Foreskin keratinocyte (primary cell): ENCODE measurements at places on chromosomes 3 and 15. TPM values are rescaled to one million over a fixed set of nuclear protein-coding genes. Genes with fewer than 3 reads are reported as not detected.

DNA sequence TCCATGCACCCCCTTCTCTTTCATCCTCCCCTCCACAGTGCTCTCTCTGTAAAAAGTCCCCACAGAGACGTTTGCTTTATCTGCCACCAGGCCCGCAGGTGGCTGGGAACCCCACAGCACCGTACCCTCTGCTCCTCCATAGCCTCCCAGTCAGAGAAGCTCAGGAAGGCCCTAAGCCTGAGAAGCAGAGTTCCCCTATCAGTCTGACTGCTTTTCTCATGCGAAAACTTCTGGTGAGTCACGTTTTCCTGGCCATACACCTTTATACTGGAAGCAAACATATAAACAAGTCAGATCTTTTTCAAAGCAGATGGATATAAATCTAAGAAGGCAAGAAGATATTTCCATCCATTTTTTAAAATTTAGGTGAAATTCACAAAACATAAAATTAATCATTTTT, 51.5 kb upstream of the MEF2A start:
- DNase-seq = no peak

- no peak for DNase-seq
Measured at GRCh38 chr3:15318661-15319060, 13.7 kb downstream of the SH3BP5 start.

The SCN11A gene
- total RNA-seq = not detected in 2 replicates

- DNase-seq = no peak
Measured at GRCh38 chr15:93895976-93896770, 335.2 kb upstream of the MCTP2 start.

DNA sequence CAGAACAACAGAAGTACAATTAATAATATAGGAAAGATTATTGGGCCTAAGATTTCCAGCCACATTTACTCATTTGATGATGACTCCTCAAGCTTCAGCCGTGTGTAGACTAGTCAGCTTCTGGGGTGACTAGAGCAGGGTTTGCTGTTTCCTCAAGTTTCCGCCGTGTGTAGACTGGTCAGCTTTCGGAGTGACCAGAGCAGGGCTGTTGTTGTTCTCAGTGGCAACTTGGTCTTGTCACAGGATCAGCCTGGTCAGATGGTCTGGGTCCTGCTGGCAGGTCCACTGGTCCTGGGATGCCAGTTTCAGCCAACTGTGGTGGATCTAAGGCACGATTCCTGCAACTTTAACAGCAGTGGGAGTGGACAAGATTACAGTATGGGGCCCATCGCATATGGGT, 21.8 kb upstream of the NOX5 start:
- DNase-seq = no peak

The GPR62 gene
- not detected in 2 replicates for total RNA-seq

The PCOLCE2 gene
- 3.0 and 3.7 TPM in 2 replicates for total RNA-seq

The AADACL2 gene
- not detected in 2 replicates for total RNA-seq

GRCh38 chr15:94547711-94548110, 316.4 kb downstream of the MCTP2 start:
- no peak for DNase-seq

The FILIP1L gene
- total RNA-seq = 21.1 and 22.6 TPM in 2 replicates

GRCh38 chr15:61315471-61315870, 86.4 kb upstream of the RORA start:
- DNase-seq = peak; percentile 52

The CILP gene
- total RNA-seq = not detected in 2 replicates

GRCh38 chr3:157871838-157872460, 234.3 kb downstream of the SHOX2 start:
- no peak for DNase-seq
